NCI-H1092 (cell line): ENCODE measurements at places on chromosomes 12 and 14.

DNA sequence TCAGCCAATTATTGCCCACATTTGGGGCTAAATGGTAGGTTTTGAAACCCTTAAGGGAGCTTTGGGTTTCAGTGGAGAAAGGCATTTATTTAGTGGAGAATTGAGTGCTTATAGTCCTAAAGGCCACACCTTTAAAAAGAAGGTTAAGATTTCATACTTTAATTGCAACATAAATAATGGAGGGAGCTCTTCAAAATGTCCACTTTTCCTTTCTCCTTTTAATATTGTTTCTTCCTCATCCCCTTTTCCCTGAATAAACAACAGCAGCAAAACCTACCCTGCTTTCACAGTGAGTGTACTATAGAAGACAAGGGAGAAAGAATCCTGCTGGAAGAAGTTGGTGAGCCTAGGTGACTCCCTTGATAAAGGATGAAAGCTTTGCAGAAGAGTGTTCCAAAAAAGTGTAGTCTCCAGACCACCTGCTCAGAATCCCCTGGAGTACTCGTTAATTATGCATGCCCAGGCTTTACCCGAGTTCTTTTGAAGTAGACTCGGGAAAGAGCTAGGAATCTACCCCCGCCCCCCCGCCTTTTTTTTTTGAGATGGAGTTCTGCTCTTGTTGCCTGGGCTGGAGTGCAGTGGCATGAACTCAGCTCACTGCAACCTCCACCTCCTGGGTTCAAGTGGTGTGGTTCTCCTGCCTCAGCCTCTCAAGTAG lies 11.5 kb upstream of the EID3 start:
- no peak for DNase-seq

GRCh38 chr14:102471921-102472790 lies 37.4 kb downstream of the ANKRD9 start:
- DNase-seq: no peak

DNA sequence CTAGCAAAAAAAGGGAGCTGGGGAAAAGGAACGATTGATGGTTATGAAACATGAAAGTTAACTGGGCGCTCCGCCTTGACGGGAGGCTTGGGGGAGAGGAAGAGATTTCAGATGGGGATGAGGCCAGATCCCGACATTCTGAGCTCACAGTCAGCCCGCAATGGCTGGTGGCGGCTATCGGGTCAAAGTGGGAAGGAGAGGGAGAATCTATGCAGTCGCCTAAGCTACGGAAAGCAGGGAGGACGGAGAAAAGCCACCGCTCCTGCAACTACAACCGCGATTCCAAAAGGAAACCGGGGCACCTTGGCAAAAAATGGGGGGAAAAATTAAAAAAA lies 502 bp downstream of the MPHOSPH9 start:
- DNase-seq: no peak

DNA sequence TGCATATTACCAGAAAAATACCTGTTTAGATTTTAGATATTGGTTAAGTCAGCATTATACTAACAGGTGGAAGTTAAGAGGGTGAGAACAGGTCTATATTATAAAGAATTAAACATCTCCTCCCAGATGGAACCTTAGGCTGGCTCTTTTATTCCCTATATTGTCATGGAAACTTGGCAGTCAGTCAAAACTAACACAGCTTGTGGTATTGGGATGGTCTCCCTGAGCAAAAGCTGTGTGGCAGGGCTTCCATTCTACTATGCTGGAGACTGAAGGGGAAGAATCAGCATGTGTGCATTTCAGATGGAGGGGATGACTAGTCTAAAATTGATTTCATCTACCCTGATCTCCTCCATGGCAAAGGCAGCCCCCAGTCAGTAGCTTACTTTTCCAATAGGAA lies 66.7 kb downstream of the SMOC1 start:
- peak; percentile 58 for DNase-seq

DNA sequence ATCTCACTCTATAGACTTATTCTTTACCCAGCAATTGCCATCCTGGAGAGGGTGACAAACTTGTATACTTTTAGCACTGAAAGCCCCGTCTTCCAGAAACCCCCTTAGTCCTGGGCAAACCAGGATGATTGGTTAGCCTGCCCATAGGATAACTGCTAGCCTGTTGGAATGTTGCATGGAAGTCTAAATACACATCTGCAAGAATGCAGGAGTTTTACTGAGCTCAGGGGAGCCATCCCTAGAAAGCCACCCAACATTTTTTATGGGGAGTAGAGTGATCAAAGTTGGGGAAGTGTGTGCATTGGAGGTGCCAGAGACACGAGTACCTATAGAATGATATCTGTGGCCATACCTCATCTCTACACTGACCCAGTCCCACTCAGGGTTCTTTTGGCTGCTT lies 155.7 kb downstream of the NRXN3 start:
- DNase-seq: no peak

DNA sequence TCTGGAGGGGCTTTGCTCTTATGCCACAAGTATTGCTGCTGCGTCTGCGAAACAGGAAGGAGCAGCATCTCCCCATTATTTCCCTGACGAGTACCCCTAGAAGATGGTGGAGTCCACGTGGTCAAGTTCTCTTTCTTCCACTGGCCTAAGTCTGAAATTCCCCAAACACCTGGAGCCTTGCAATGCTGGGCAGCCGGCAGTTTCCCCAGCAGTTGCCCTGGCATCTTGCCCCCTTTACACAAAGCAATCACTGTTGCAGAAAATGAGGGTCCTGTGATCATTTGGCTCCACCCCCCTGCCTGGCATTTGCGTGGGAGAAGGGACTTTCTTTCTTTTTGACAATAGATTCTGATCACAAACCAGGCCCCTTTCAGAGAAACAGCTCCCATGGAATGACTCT lies 56.9 kb downstream of the FOS start:
- peak; percentile 35 for DNase-seq

DNA sequence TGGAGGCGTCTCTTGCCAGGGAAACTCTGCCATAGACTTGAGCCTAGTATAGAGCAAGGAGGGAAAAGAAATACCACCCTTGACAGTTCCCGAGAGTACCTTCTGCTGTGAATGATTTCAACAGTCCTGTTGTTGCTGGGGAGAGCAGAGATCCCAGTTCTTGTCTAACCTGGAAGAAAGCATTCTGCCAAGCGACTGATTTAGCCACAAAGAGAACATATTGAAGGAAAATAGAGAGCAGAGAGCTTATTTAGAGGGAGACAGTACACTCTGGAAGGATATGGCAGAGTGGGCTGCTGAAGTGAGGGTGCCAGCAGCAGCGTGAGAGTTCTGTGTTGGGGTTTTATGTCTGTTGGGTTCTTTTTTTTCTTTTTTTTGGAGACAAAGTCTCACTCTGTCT lies 966.9 kb upstream of the TMEM132C start:
- no peak for DNase-seq

GRCh38 chr12:106919910-106920544 lies 35.7 kb upstream of the TMEM263 start:
- peak; percentile 36 for DNase-seq
